HFFc6 (cell line): ENCODE measurements at places on chromosomes 13 and 19. TPM values are rescaled to one million over a fixed set of nuclear protein-coding genes. Genes with fewer than 3 reads are reported as not detected.

DNA sequence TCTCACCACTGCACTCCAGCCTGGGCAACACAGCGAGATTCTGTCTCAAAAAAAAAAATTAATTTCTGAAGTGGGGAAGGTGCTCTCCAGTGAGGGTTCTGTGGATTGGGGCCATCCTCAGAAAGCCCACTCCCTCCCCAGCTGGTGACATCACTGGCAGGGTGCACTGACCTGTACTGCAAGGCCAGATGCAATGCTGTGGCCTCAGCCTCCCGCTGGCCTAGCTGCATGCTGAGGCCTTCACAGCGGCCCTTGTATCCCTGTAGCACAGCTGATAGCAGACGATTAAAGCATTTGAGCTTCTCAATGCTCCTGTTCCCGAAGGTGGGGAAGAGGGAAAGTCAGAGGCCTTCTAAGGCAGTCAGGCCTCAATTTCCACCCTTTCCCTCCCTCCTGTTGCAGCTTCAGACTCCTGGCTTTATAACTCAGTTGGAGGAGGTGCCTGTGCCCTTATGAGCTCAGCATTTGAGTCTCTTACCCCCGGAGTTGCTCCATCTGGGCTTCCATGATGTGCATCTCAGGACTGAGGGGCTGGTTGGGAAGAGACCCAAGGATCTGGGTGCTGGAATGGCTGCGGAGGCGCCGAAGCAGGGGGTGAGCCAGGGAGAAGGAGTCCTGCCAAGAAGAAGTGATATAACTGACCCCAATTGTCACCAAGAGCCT, 5.3 kb downstream of the USHBP1 start:
- peaks cover 5% of the 10 kb centered on the region; the same call in 1 of the 2 replicates for H3K36me3 ChIP-seq
- H3K4me1 ChIP-seq: peaks cover 7% of the 10 kb centered on the region
- no peak overlapping the region for H3K4me3 ChIP-seq
- no peak overlapping the region for H3K27ac ChIP-seq
- peaks cover 6% of the 10 kb centered on the region for H3K27me3 ChIP-seq

- H3K36me3 ChIP-seq: peaks cover 31% of the 10 kb centered on the region
- H3K4me3 ChIP-seq: no peak overlapping the region
- no peak for DNase-seq
- H3K27ac ChIP-seq: no peak overlapping the region
- H3K4me1 ChIP-seq: peaks cover 31% of the 10 kb centered on the region
- peaks cover 3% of the 10 kb centered on the region for H3K27me3 ChIP-seq
Observed at GRCh38 chr19:55622242-55622969, 2.0 kb downstream of the ZNF784 start.

DNA sequence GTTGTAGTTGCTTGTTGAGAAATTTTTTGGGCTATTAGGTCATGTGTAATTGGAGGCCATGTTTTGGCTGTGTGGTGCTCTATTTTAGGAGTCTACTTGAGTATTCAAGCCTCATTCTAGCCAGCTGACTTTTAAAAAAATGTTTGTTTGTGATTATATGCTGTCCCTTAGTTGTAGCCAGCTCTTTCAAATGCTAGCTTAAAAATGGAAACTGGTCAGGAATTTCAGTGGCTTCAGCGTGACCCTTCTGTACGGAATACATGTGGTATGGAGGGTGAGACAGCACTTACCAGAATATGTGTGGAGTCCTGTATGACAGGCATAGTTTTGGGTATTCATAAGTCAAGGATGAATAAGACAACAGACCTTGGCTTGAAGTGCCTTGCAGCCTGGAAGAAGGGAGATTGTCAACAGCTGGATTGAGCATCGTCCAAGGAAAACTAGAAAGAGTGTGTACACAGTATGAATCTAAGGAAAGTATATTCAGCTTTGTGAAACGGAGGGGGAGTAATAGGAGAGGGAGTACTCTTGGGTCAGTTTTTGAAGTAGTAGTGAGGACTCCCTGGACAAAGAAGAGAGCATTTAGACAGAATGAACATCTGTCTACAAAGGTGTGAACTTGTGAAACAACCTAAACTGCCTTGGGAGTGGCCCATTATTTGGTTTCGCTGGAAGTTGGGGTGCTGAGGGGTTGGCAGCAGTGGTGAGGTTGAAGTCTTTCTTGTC, 20.0 kb upstream of the WTIP start:
- no peak overlapping the region for H3K4me3 ChIP-seq
- H3K4me1 ChIP-seq: peaks cover 26% of the 10 kb centered on the region
- no peaks in the 10 kb centered on the region; the same call in 1 of the 2 replicates for H3K27me3 ChIP-seq

DNA sequence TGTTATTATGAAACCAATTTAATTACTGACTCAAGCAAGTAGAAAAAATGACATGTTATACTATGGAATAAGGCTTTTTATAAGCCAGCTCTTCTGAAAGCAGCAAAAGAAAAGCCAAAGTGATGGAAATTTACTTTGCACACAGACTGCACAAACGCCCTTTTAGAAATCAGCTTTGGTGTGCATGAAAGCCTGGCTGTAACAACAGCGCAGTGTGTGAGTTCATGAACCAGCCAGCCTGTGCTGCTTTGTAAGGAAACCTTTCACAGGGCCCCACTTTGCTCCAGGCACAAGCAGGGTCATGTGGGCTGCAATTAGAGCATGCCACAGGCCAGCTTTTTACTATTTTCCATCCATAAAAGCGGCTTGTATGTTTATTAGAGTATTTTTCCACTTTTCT, 13.6 kb upstream of the IFT88 start:
- DNase-seq: no peak
- H3K4me1 ChIP-seq: peaks cover 16% of the 10 kb centered on the region; the same call in 1 of the 2 replicates
- no peaks in the 10 kb centered on the region for H3K36me3 ChIP-seq
- H3K27ac ChIP-seq: no peak overlapping the region

DNA sequence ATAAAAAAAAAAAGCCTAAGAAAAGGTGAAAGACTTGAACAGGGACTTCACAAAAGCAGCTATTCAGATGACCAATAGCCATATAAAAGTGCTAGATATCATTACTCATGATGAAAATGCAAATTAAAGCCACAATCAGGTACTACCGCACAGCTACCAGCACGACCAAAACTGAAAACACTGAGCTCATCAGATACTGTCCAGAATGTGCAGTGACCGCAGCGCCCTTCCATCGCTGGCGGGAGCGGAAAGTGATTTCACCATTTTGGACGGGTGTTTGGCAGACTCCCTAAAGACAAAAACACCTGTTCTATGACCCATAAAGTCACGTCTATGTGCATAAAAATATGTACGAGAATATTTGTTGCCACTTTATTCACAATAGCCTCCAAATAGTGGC, 60.7 kb downstream of the SLC6A16 start:
- peaks cover 7% of the 10 kb centered on the region for H3K27me3 ChIP-seq
- H3K4me3 ChIP-seq: no peak overlapping the region
- peaks cover 3% of the 10 kb centered on the region; the same call in 1 of the 2 replicates for H3K36me3 ChIP-seq
- no peaks in the 10 kb centered on the region for H3K4me1 ChIP-seq

DNA sequence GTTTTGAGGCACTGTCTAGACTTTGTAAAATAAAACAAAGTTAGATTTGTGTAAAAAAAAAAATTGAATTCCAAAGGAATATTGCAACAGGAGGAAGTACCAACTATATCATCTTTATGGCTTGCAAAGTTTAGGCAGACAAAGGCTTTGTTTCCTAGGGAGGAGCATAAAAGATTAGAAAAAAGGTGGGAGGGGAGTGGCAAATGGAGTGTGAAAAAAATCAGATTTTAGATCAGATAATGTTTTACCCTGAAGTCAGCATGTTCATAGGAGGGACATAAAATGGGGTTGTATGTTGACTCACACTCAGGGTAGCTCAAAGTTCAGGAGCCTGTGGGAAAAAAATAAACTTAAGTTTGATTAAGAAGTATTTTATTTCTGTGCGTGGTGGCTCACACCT, 3.7 kb downstream of the ZNF85 start:
- no peak overlapping the region for H3K4me3 ChIP-seq
- H3K27me3 ChIP-seq: no peaks in the 10 kb centered on the region
- H3K27ac ChIP-seq: peak overlapping the region; percentile 69
- DNase-seq: no peak
- peaks cover 47% of the 10 kb centered on the region for H3K4me1 ChIP-seq

DNA sequence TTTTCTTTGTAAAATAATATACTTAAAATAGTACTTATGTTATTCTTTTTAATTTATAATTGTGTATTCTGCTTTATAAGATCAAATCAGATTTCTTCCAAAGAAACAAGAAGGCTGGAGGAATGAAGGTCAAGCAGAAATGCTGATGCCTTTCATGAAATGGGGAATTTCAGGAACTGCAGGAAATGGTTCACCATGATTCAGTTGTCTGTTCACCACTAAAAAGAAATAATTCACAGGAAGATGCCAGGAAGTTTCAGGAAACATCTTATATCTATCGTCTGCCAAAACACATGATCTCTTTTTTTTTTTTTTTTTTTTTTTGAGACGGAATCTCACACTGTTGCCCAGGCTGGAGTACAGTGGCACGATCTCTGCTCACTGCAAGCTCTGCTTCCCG, 15.7 kb upstream of the SCEL start:
- no peak overlapping the region for H3K4me3 ChIP-seq
- DNase-seq: no peak
- H3K27me3 ChIP-seq: no peaks in the 10 kb centered on the region; the same call in none of the 2 replicates
- peaks cover 20% of the 10 kb centered on the region; the same call in 1 of the 2 replicates for H3K4me1 ChIP-seq
- no peak overlapping the region for H3K27ac ChIP-seq
- no peaks in the 10 kb centered on the region for H3K36me3 ChIP-seq

- peaks cover 12% of the 10 kb centered on the region for H3K27me3 ChIP-seq
- peaks cover 38% of the 10 kb centered on the region for H3K36me3 ChIP-seq
- peaks cover 6% of the 10 kb centered on the region for H3K4me1 ChIP-seq
- H3K4me3 ChIP-seq: no peak overlapping the region; the same call in 1 of the 2 replicates
- 0 out of 2 replicates have a peak overlapping the region, but pooled peaks have one; percentile 18 for H3K27ac ChIP-seq
Observed at GRCh38 chr13:98429977-98430736, 146.8 kb downstream of the STK24 start.

DNA sequence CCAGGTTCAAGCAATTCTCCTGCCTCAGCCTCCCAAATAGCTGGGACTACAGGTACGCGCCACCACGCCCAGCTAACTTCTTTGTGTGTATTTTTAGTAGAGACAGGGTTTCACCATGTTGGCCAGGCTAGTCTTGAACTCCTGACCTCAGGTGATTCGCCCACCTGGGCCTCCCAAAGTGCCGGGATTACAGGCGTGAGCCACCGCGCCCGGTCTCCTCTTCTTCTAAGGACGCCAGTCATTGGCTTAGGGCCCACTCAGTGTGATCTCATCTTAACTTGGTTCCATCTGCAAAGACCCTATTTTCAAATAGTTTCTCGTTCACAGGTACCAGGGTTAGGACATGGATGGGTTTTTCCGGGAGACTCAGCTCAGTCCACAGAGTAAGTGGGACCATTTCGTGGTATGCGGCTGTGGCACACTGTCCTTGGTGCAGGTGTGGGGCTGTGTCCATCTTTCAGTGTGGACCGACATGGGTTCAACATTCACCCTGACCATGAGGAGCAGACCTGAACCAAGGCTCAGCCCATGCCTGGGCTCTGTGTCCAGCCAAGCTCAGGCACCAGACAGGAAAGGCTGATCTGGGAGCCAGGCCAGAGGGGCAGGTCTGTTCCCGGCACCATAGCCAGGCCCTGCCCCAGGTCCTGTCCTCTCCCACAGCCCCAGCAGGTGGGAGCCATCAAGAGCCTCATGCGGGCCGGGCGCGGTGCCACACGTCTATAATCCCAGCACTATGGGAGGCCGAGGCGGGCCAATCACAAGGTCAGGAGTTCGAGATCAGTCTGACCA, 2.8 kb upstream of the MKNK2 start:
- H3K4me3 ChIP-seq: no peak overlapping the region
- H3K4me1 ChIP-seq: peaks cover 15% of the 10 kb centered on the region
- H3K36me3 ChIP-seq: no peaks in the 10 kb centered on the region

GRCh38 chr19:57803594-57804325, 11.0 kb downstream of the ZNF552 start:
- H3K4me1 ChIP-seq: peaks cover 39% of the 10 kb centered on the region
- peaks cover 20% of the 10 kb centered on the region for H3K36me3 ChIP-seq
- peak; percentile 86 for DNase-seq
- H3K27ac ChIP-seq: peak overlapping the region; percentile 92
- peak overlapping the region; percentile 94 for H3K4me3 ChIP-seq

- no peak overlapping the region for H3K4me3 ChIP-seq
- H3K27ac ChIP-seq: no peak overlapping the region
- H3K27me3 ChIP-seq: no peaks in the 10 kb centered on the region
- peaks cover 9% of the 10 kb centered on the region; the same call in 1 of the 2 replicates for H3K36me3 ChIP-seq
Observed at GRCh38 chr13:100630555-100630954, 42.0 kb upstream of the GGACT start.

- no peaks in the 10 kb centered on the region for H3K4me1 ChIP-seq
- H3K27ac ChIP-seq: no peak overlapping the region
- H3K4me3 ChIP-seq: no peak overlapping the region
- H3K36me3 ChIP-seq: no peaks in the 10 kb centered on the region
- H3K27me3 ChIP-seq: no peaks in the 10 kb centered on the region; the same call in 1 of the 2 replicates
Observed at GRCh38 chr13:22082030-22082429, 411.2 kb downstream of the FGF9 start.

DNA sequence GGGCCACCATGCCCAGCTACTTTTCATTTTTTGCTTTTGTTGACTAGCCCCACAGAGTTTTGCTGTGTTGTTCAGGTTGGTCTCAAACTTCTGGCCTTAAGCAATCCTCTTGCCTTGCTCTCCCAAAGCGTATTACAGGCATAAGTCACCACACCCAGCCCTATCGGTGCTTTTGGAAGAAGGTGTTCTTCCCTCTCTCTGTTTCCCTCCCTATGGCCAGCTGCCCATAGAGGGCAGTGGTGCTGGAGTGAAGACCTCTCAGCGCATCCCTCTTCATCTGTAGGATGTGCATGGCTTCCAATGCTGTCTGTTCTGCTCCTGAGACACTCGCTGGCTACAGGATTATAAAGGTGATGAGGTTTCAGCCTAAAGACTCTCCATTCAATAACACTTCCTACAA, 1.3 kb upstream of the CD22 start:
- H3K27me3 ChIP-seq: peaks cover 47% of the 10 kb centered on the region
- DNase-seq: no peak
- H3K36me3 ChIP-seq: no peaks in the 10 kb centered on the region

The GRK1 gene
- not detected in 3 replicates for total RNA-seq

The FGF9 gene
- not detected in 3 replicates for total RNA-seq

The TEX26 gene
- not detected in 3 replicates for total RNA-seq

The HIPK4 gene
- 0.09 to 0.10 TPM in 2 of 3 replicates, not detected in the other for total RNA-seq

The NOVA2 gene
- 0.10 TPM in 1 of 3 replicates, not detected in the others for total RNA-seq
